NCI-H2081 (cell line): ENCODE measurements at places on chromosomes 1 and 21.
A peak's percentile ranks its signal among the peaks of the same experiment; 100 is the strongest.

GRCh38 chr1:231161667-231162296 lies at the start of gene TRIM67:
TRIM67 (plus strand) TSS chr1:231162058; CDS start chr1:231162970, 912 bp downstream.
- DNase-seq = peak; percentile 68

GRCh38 chr21:32908534-32908933 lies 117.2 kb upstream of the OLIG2 start:
- no peak for DNase-seq

- no peak for DNase-seq
Measured at GRCh38 chr21:33149181-33149580, 79.2 kb downstream of the OLIG1 start.

DNA sequence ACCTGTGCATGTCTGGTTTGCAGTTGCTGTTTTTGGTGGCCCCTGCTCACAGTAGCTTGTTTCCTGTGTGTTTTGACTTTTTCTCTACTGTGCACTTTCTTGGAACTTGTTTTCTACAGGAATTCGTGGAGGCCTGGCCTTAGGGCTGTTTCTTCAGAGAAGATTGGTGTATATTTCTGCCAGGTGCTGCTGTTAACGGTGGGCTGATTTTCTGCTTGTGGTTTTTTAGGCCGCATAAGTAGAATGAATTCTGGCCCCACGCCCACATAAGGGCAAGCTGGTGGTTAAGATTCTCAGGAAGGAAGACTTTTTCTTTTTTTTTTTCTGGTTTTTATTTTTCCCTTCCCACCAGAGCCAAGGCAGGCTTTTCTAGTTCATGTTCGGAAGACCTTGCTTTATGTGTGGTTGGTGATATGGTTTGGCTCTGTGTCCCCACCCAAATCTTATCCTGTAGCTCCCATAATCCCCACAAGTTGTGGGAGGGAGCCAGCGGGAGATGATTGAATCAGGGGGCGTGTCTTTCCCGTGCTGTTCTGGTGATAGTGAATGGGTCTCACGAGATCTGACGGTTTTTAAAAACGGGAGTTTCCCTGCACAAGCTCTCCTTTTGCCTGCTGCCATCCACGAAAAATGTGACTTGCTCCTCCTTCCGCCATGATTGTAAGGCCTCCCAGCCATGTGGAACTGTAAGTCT lies 71.5 kb upstream of the DISP3 start:
- DNase-seq = no peak

GRCh38 chr1:208465786-208466590 lies 221.8 kb upstream of the PLXNA2 start:
- no peak for DNase-seq

- peak; percentile 12 for DNase-seq
Measured at GRCh38 chr1:231550448-231550781, 21.9 kb downstream of the TSNAX start.

DNA sequence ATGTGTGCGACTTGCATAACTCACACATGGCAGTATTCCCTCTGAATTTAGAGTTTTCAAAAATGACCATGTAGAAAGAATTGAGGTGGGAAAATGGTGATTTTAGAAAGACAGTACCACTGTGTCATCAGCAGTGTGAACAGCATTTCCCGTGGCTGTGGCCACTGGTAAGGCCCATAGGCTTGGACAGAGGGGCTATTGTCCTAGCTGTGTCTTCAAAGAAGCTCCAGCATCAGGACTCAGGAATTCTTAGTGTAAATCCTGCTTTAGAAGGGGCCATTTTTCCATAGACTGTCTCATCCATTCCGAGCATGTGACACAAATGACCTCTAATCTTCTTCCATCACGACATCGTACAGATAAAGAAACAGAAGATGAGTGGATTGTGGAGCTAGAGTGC lies 119.3 kb upstream of the BACE2 start:
- DNase-seq = no peak

DNA sequence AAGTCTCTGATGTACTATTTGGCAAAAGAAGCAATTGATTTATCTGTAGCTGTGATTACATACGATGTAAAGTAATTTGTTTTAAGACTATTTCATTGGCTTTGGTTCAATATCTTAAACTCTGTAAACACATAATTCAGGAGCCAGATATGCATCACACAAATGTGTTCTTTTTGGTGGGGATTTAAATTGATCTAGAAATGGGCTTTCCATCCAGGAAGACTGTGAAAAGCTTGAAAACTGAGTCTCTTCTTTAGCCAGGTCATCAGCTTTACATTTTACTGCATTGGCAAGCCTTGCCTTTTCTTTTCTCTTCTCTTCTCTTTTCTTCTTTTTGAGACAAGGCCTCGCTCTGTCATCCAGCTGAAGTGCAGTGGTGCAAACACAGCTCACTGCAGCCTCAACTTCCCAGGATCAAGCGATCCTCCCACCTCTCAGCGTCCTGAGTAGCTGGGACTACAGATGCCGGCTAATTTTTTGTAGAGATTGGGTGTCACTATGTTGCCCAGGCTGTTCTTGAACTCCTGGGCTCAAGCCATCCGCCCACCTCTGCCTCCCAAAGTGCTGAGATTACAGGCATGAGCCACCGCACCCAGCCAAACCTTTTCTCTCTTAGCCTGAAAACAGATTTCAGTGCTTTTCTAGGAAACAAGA lies 1.4 kb downstream of the RCAN3 start:
- DNase-seq = no peak

- no peak for DNase-seq
Measured at GRCh38 chr21:21132390-21132789, 134.2 kb downstream of the NCAM2 start.

DNA sequence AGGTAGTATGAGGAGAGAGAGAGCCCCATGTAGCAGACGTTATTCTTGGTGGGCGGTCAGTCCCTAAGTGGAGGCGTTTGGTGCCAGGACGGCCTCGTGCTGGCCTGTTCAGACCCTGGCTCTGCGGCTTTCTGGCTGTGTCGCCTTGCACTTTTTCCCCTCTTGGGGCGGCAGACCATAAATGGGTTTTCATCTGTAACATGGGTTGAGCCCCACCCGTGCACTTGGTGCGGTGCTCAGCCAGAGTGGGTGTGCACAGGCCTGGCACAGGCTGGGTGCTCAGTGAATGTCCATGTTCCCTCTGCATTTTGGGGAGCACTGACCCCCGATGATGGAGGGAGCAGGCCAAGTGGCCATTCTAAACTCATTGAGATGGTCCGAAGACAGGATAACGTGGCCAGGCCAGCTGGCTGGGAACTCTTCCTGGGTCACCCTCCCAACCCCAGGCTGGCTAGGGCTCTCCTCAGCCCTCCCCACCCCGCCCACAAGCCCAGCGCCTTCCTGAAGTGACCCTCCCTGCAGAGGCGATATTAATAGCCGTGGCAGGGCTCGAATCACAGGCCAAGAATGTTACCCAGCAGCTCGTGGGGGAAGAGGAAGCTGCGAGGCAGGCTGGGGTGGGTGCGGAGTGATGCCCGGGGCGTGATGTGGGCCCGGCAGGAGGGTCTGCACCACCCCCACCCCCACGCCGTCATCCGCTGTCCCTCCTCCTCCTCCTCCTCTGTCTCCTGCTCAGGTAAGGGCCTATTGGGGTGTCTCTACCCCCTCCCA lies 78.5 kb downstream of the ARHGEF10L start:
- no peak for DNase-seq

GRCh38 chr1:166905136-166905535 lies 29.1 kb upstream of the TADA1 start:
- DNase-seq = no peak

- no peak for DNase-seq
Measured at GRCh38 chr21:33256019-33256418, 10.1 kb upstream of the IL10RB start.

DNA sequence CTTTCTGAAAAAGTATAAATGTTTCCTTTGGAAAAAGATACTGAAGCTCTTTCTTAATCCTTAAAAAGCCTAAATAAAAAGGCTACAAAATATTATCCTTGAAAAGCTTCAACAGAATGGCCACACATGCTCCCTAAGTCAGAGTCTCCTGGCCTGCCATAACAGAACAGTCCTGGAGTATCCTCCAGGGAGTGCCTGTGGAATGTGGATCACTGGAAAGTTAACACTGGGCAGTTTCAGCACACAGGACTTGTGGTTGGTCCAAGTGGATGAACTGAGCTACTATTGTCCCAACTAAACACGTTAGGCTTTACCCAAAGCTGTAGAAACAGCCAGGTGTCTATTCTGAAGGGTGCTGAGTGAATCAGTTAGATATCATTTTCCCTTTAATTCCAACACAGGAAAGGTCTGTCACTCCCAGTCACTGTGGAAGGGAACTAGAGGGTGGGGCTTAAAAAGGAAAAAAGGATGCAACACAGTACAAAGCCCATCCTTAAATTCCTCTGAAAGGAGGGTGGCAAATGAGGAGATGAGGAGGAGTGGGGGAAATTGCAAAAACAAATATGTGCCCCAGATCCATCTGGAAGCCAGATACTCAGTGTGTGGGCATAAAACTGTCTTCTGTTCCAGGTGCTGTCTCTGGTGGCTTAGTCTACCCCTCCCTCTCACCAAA lies 196.3 kb upstream of the SPAG17 start:
- no peak for DNase-seq

GRCh38 chr1:170483051-170483450 lies 48.9 kb upstream of the GORAB start:
- no peak for DNase-seq

DNA sequence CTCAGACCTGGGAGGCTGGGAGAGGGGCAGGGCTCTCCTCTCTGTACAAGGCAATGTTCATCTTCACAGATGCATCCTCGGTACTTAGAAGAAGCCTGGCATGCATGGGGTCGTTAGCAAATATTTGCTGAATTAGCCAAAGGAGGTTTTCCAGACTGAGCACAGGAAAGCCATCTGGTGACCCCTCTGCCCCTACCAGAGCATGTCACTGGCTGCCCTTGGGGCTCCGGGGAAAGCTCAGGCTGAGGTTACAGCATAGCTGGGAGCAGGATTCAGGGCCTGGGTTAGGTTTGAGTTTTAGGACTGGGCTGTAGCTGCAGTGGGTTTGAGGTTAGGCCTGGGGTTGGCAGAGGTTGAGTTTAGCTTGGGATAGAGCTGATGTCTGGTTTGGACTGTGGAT lies 43.4 kb upstream of the ZBTB40 start:
- DNase-seq = no peak

DNA sequence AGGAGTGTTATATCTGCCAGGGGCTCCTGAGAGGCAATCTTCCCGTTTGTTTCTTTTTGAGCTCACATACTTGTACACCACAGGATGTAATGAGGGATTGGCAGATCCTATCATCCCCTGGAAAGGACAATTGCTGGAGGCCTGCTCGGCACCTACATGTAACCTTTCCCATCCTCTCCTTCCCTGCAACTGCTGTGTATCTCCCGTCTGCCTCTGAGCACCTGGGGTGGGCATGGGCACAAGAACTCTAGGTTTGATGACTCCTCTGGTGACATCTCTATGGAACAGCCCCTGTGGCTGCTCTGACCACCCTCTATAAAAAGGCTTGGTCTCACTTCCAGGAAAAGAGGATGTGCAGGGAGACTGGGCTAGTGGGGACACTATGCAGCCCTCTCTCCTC lies 25.0 kb upstream of the SMIM12 start:
- no peak for DNase-seq

- DNase-seq = no peak
Measured at GRCh38 chr1:16378443-16378842, 11.4 kb downstream of the SZRD1 start.

DNA sequence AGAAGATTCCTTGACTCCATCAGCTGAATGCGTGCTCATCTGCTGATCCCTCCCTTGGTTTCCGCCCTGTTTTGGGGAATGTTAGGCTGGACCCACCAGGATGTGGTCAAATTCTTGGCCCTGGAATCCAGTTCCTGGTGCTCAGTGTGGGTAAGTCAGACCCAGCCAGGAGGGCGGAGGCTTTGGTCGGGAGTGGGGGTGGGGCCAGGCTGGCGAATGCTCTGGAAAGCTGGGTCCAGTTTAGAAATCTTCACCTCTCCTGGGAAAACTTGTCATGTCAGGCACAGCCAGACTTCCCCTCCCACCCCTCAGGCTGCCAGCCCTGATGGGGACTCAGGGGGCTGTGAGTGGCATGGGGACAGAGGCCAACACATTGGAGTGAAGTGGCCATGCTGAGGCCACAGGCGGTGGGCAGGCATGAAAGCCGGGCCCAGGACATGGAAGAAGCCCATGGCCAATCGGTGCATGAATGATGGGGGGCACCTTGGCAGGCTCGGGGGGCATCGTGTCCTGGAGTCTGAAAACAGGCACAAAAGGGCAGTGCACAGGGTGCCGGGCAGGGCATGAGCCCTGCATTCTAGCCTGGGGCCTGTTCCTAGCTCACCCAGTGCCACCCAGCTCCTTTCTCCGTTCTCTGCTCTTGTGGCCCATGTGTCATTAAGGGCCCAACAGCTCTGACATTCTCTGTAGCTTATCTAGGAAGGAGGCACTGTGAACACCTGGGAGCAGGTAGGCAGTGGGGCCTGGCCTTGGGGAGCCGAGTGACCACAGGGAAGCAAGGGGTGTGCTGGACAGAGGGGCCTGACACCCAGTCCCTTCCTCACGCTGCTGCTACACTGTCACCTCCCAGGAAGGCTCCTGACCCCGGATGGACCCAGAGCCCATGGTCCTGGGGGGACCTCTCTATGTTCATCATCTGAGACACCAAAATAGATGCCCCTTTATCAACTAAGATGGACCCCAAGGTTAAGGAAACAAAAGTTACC lies 14.6 kb upstream of the PADI1 start:
- no peak for DNase-seq

- DNase-seq = no peak
Measured at GRCh38 chr1:246540738-246541491, 25.1 kb downstream of the TFB2M start.

GRCh38 chr1:209076688-209077087 lies 506.8 kb upstream of the CAMK1G start:
- DNase-seq = peak; percentile 13

GRCh38 chr1:56963667-56964066 lies 2.1 kb downstream of the C8B start:
- no peak for DNase-seq

DNA sequence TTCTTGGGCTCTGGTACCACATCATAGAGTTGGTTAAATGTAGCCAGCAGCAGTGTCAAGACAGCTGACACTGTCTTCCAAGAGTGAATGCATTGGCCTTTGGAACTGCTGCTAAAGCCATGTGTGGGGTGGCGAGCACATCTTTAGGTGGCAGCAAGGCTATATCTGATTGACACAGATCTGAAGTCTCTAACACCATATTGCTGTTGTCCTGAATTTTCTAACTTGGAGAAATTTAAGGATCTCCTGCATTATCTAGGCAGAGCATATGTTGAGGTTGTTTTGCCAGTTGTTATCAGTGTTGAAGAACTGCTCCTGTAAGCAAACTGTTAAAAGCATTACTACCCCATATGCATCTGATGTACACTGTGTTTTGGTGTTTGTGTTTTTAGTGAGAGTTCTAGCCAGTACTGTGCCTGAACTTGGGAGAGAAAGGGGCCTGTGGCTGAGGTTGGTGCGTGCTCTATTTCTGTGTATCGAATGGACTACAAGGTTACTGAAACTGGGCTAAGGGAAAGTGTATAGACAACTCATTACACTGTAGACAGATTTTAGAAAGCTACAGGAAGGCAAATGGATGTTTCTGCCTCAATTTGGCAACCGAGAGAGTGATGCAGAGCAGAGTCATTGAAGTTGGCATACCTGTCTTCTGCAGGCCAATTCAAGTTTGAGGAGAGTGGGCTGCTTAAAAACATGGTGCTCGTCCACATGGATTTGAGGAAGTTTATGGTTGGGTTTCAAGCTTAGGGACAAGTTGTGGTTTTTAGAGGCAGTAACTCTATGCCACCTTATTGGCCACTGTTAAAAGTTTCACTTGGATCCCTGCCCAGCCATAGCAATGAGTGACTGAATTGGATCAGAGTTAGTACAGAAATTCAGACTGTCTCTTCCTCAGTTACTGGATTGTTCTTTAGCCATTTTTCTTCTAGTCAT lies 16.9 kb downstream of the DYRK3 start:
- no peak for DNase-seq
